ENCODE measurements at places on chromosomes 2 and 18.
A peak's percentile ranks its signal among the peaks of the same experiment; 100 is the strongest.

- no peak for ATAC-seq
These were observed 27.7 kb downstream of the SH3BP4 start for GRCh38 chr2:234979204-234980167.

- ATAC-seq = no peak
These were observed 61.9 kb downstream of the AQP4 start for GRCh38 chr18:26803643-26804042.

DNA sequence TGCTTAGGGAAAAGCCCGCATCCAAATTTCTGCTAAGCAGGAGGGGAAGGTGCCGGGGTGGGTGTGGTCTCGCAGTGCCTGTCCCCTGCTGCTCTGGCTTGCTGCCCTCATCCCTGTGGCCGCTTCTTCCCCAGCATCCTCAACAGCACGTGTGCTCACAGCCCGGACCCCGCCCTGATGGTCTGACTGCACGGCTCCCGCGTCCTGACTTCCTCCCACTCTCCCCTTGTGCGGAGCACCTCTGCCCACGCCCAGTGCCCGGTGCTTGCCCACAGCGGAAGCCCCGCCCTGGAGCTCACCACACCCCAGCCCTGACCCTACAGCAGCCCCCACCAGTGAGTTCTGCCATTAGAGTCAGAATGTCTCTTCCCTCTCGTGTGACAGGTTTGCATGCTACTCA is 277.9 kb downstream of the NDUFA10 start:
- no peak for ATAC-seq

DNA sequence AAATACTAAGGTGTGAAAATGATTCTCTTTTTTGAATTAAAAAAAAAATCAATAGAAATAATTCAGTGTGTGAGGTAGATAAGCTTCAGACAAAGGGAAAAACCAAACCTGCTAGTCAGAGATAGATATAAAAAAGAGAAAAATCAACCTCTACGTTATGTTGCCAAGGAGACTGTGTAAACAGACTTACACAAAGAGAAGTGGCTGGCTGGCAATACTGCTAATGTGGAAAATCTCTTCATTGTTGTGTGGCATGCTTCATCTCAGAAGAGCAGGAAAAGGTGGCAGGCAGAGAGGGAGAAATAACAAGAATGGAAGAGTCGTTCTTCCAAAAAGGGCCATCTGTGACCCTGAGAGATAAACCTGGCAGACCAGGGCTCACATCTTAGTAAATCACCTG is 200.8 kb downstream of the SLC8A1 start:
- ATAC-seq = peak; percentile 33

DNA sequence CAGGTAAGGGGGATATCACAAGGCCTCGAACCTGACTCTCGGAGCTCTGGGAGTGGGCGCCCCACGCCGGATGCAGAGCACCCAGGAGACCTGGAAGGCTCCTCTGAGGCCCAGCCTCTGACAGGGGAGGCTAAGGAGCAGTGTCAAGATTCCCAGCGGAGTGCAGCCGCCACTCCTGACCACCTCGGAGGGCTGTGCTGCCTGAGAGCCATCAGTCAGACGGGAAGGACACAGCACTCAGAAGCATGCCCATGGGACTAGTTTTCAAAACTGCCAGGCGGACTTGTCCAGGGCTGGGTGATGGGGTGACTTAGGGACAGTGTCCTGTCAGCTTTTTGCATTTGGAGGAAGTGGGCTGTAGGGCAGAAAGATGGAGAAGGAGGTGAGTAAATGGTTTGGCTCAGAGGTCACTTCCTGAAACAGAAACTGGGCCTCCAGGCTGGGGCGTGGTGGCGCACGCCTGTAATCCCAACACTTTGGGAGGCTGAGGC is 34.6 kb upstream of the B3GNT7 start:
- peak; percentile 44 for ATAC-seq

DNA sequence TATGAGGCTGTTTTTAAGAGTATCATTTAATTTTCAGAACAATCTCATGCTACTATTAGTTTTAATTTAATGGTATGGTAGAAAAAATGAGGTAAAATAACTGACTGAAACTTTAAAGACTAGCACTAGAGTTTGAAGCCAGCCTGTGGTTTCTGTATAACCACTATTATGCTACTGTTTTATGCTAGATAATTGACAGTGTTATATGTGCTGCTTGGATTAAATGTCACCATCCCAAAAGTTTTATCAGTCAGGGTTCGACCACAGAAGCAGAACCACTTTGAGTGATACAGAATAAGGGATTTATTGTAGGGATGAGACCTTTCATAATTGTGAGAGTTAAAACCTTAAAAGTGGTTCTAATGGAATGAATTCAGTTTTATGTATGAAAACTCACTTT is 271.6 kb downstream of the PTGR3 start:
- no peak for ATAC-seq

GRCh38 chr2:6692819-6693218 is 172.9 kb downstream of the CMPK2 start:
- ATAC-seq = no peak

DNA sequence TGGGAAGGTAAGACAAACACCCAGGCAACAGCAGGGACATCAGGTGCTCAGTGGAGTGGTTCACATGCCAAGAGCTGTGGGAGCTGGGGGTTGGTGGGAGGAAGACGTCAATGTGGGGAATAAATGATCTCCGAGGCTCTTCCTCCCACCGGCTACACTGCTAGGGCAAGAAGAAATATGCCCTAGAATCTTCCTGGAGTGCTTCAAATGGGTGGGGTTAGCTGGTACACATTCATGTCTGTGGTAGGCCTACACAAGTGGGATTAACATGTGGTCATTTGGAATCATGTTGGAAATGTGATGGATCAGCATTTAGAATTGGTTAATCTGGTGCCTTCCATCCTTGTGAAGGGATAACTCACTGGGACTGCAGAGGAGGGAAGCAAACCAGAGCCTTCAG is 12.4 kb upstream of the ZFP36L2 start:
- no peak for ATAC-seq

- ATAC-seq = peak; percentile 40
These were observed 65.1 kb downstream of the CERS6 start for GRCh38 chr2:168521053-168521741.

- ATAC-seq = no peak
These were observed 52.7 kb upstream of the SCYGR2 start for GRCh38 chr2:227545990-227546389.

GRCh38 chr2:33136566-33136965 is 189.8 kb downstream of the LTBP1 start:
- no peak for ATAC-seq

- no peak for ATAC-seq
These were observed 243.0 kb downstream of the MYCN start for GRCh38 chr2:16183345-16183744.

DNA sequence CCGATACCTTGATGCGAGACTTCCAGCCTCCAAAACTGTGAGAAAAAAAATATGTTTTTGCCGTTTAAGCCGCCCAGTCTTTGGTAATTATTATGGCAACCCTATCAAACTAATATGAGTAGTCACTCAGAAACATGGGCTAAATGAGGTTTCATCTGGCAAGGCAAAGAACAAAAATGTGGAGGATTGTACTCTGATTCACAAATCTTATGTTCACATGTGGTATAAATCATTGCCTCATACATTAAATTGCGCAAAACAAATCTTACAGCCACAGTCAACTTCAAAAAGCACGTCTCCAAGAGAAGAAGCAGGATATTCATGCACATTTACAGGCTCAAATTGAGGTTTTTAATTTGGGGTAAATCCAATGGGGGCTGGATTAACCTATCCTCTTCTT is 1435.4 kb upstream of the LRRTM1 start:
- no peak for ATAC-seq

GRCh38 chr2:158091647-158092046 is 10.0 kb upstream of the UPP2 start:
- ATAC-seq = no peak

GRCh38 chr2:42602876-42603219 is 34.4 kb downstream of the MTA3 start:
- ATAC-seq = no peak

Data from gastroesophageal sphincter (tissue), 4 donors.